Stimulated activated CD8-positive, alpha-beta memory T cell treated with anti-CD3 and anti-CD28 coated beads, Interleukin-4, amount 100 ng/mL, for 4 hours (primary cell): ENCODE measurements at places on chromosomes 13 and 19.

DNA sequence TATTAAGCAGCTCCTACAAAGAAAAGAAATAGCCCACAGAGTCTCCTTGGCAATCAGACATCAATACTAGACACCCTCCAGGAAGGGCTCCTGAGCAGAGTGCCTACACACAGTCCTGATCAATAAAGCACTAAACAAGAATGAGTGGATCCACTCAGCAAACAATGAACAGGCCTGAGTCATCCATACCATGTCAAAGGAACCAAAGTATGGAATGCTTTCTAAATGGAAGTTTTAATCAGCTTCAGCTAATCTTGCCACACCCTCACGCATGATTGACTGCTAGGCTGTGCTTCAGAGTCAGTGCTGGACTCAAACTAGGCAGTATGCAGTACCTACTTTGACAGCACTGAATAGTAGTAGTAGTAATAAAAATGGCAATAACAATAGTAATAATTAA is 392.7 kb upstream of the HTR2A start:
- DNase-seq, result no peak

GRCh38 chr13:20977394-20977793 is 74.8 kb upstream of the XPO4 start:
- no peak for DNase-seq

- DNase-seq, result no peak
Measured at GRCh38 chr13:68708336-68708908, 1399.2 kb upstream of the ATXN8OS start.

- DNase-seq, result no peak
Measured at GRCh38 chr13:28056970-28057712, 43.2 kb downstream of the FLT3 start.

GRCh38 chr19:52665529-52665928 is 27.4 kb upstream of the ZNF83 start:
- DNase-seq, result no peak

GRCh38 chr19:7512400-7512851 is 3.5 kb upstream of the ZNF358 start:
- no peak for DNase-seq

DNA sequence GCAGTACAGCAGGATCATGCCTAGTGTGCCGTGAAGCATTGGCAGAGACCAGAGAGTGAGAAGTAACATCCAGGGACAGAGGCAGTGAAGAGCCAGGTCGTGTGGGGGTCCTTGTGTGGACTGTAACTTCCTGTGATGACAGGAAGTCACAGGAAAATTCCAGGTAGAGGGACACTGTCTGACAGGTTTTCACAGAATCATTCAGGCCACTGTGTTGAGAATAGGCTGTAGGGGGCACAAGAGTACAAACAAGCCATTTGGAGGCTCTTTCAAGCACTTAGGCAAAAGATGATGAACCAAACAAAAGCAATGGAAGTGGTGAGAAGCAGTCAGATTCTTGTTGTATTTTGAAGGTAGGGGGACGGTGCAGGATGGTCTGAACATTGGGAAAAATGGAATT is 46.4 kb downstream of the N4BP2L1 start:
- DNase-seq, result no peak

GRCh38 chr13:42894765-42895243 is 97.2 kb downstream of the EPSTI1 start:
- no peak for DNase-seq

DNA sequence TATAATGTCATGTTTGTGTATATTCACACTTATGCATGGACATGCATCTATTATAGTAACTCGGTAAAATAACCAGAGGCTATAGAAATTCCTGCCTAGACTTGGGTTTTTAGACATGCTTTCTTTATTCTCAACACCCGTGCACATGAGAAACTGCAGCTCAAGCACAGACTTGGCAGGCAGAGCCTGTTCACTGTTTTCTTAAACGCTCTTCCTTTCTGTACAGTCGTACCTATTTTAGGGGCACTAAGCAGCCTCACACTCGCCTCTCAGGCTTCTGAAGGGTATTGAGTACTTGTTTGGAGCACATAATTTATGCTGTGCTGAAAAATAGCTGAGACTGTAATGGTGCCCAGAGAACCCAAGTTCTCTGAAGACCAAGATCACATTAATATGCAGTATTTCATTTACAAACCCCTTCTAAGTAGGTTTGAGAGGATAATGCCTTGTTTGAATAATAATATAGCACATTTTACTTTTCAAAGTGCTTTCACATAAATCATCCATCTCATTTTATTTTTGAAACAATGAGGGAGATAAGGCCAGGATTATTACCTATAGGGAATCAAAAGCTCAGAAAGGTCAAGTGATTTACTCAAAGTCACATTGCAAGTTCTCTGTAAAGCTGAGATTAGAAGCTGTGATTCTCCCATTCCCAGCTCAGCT is 429.9 kb downstream of the SPRY2 start:
- no peak for DNase-seq

GRCh38 chr19:50488389-50489194 is 11.9 kb upstream of the GARIN5A start:
- no peak for DNase-seq

- DNase-seq, result no peak
Measured at GRCh38 chr19:18013210-18014111, 5.5 kb downstream of the ARRDC2 start.

DNA sequence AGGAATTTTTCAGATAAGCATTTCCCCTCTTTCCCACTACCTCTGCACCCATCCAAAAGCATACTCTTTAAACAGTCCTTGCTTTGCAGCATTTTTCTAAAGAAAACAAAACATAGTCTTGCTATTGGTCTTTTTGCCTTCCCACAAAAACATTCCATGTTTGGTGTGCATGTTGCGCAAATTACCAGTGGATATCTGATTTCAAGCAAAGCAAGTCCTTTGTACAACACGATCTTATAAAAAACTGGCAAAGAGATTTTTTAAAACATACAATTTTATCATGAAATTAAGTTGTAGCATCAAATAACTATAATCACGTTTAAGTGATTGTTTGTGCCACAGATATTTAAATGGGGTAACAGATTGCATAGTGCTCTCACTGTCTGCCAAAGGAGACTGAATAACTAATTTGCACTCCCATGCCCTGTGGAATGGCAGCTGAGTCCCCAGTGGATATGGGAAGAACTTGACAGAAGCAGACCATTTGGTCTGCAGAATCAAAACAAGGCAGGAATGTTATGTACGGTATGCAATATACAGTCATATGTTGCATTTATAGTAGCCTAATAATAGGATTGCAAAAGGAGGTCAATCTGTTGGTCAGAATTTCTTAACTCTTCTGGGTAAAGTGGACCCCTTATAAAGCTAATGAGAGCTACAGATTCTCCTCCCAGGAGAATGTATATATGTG is 285.7 kb downstream of the TBC1D4 start:
- no peak for DNase-seq

GRCh38 chr13:69677343-69677742 is 430.3 kb upstream of the ATXN8OS start:
- DNase-seq, result no peak

GRCh38 chr13:31012655-31013024 is 80.2 kb downstream of the TEX26 start:
- DNase-seq, result no peak

DNA sequence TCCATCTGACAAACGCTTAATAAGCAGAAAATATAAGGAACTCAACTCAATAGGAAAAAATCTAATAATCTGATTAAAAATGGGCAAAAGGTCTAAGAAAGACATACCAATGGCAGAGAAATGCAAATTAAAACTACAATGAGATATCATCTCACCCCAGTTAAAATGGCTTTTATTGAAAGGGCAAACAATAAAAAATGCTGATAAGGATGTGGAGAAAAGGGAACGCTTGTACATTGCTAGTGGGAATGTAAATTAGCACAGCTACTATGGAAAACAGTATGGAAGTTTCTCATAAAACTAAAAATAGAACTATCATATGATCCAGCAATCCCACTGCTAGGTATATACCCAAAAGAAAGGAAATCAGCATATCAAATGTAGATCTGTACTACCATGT is 508.8 kb upstream of the GPC6 start:
- no peak for DNase-seq

DNA sequence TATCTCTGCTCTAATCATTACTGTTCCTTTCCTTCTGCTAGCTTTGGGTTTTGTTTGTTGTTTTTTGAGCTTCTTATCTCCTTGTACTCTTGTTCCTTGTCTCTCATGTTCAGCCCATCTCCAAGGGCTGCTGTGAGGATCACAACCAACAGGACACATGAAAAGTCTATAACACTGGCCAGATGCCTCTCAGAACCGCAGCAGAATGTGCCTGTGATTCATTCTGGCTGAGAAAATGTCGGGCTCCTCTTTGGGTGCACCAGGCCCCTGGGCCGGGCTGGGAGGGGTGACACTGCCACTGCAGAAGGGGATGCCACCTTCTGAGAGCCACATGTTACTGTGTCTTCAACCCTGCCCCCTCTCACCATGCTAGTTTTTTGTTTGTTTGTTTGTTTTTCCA is 48.0 kb downstream of the GGACT start:
- no peak for DNase-seq

DNA sequence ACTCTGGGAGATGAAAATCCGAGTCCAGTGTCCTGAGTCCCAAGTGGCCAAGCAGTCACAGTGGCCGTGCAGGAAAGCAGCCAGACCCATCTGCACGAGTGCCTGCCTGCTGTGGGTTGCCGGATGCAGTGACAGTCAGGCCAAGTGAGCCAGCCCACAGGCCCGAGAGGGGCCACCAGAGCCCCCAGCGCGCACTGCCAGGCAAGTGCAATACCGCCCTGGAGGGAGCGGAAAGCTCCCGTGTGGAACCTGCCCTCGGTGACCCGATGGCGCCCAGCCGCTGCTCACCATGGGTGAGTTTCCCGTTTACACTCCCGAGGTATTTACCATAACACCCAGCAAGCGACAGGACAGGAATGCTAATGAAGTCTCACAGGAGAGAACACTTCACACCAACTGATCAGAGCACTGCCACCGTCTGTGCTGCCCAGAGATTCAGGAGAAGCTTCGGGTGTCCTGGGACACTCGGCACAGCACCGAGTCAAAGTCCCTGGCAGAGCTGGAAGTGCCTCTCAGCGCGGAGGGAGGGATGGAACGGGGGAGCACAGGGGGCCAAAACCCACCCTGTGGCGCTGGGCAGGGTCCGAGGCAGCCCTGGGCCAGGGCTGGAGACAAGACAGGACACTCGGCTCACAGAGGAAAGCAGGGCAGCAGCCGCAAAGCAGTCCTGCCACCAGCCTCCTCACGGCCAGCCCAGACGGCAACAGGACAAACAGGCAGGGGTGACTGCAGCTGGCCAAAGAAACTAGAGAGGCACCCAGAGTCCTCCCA is 21.3 kb upstream of the TINCR start:
- no peak for DNase-seq

- no peak for DNase-seq
Measured at GRCh38 chr13:93926425-93926824, 553.1 kb downstream of the DCT start.

DNA sequence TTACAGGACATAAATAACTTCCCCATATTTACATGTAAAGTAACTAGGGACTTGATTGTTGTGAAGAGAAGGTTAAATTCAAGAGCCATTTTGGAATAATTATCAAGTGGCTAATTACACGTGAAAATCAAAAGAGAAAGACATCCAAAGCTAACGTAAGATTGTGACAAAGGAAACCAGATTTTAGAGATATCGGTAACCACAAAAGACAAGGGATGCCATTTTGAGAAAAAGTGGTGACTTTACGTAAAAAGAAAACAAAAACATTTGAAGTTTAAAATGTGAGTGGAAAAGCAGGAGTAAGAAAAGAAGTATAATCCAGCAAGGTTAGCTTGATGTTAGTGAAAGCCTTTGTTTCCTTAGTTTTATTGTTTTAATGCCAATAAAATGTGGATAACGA is 10.9 kb upstream of the VWA8 start:
- no peak for DNase-seq

- no peak for DNase-seq
Measured at GRCh38 chr13:33636243-33636642, 181.7 kb upstream of the RFC3 start.

DNA sequence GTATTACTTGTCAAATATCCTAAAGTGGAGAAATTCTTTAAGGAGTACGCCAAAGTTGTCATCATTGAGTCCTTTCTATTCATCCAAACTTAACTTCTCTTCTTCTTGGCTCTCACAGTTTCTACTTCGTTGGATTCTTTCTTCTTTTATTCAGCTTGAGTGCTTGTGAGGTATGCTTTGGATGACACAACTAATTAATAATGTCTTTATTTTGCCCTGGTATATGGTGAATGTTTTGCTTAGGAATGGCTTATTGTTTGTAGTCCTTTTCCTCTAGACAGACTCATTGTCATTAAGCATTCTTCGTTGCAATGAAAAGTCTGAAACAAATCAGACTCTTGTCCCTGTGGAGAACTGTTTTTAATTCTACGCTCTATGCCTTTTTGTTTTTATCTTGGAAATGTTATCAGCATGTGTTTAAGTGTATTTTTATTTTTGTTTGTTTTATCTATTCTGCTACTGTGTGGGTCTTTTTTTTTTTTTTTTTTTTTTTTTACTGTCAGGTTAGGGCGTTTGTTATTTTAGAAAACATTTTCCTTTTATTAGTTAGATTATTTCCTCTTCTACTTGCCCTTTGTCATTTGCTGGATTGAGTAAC is 471.5 kb downstream of the GPC6 start:
- no peak for DNase-seq

DNA sequence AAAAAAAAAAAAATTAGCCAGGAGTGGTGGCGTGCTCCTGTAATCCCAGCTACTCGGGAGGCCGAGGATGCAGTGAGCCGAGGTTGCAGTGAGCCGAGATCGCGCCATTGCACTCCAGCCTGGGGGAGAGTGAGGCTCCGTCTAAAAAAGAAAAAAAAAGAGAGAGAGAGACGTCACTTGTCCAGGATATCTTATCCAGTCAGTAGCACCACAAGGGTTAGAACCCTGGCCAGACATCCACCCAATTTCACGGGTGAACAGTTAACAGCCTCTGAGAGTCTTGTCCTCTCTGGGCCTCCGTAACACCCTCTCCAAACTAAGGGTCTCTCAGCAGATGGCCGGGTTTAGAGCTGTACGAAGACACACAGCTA is 917 bp upstream of the CLPTM1 start:
- no peak for DNase-seq

- DNase-seq, result no peak
Measured at GRCh38 chr13:69618393-69618792, 489.2 kb upstream of the ATXN8OS start.

DNA sequence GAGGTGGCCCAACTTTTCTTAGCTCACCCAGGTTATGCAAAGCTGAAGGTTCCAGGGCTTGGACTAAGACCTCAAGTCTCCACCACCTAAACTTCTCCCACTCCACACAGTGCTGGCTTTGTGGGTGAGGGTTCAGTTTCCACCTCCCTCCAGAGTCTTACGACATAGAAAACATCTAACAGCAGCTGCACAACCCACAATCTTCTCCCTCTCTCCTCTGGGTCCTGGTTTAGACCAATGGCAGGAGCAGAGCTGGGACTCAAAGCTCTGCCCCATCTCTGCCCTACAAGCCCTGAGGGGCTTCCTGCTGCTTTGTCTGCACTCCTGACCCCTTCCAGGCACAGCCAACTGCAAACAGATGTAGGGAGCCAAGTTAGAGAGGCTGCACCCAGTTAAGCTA is 16.0 kb downstream of the IRGC start:
- no peak for DNase-seq

GRCh38 chr13:79374578-79374977 is 31.5 kb downstream of the RBM26 start:
- DNase-seq, result no peak
